ENCODE measurements at places on chromosomes 11 and 22. TPM values are rescaled to one million over a fixed set of nuclear protein-coding genes. Genes with fewer than 3 reads are reported as not detected.

The RIBC2 gene
- not detected for total RNA-seq

The AP5B1 gene
- total RNA-seq: 28.3 TPM

The TRIM51 gene
- not detected for total RNA-seq

The HTR3A gene
- total RNA-seq: not detected

The CABP4 gene
- not detected for total RNA-seq

The RASL10A gene
- total RNA-seq: 5.0 TPM

The APOL4 gene
- total RNA-seq: 0.16 TPM

The MS4A7 gene
- 25.7 TPM for total RNA-seq

The CWF19L2 gene
- total RNA-seq: 6.0 TPM

The CPT1A gene
- total RNA-seq: 98.9 TPM

The TUB gene
- 1.00 TPM for total RNA-seq

The OR8G1 gene
- under 0.01 TPM for total RNA-seq

The CTTN gene
- total RNA-seq: 345 TPM

The HRAS gene
- 32.5 TPM for total RNA-seq

The VPREB1 gene
- total RNA-seq: not detected

The DNAJB7 gene
- not detected for total RNA-seq

The KIAA1671 gene
- total RNA-seq: 103 TPM

The TPBGL gene
- 3.7 TPM for total RNA-seq

The C11orf16 gene
- not detected for total RNA-seq

The FIBIN gene
- total RNA-seq: 5.5 TPM

The OR52I1 gene
- total RNA-seq: not detected

The DPP3 gene
- total RNA-seq: 34.1 TPM

The TRMU gene
- total RNA-seq: 33.7 TPM

The CHRNA10 gene
- 5.2 TPM for total RNA-seq

The DGCR8 gene
- 87.5 TPM for total RNA-seq

The EML3 gene
- 46.0 TPM for total RNA-seq

The OR5AP2 gene
- total RNA-seq: not detected

The GSTT2B gene
- total RNA-seq: not detected

The OR6A2 gene
- total RNA-seq: 1.3 TPM

The CARD10 gene
- 166 TPM for total RNA-seq
